Activated CD4-positive, alpha-beta T cell treated with anti-CD3 and anti-CD28 coated beads, Interleukin-2, amount 50 U/mL, for 24 hours (primary cell): ENCODE measurements at places on chromosomes 16 and 17.

DNA sequence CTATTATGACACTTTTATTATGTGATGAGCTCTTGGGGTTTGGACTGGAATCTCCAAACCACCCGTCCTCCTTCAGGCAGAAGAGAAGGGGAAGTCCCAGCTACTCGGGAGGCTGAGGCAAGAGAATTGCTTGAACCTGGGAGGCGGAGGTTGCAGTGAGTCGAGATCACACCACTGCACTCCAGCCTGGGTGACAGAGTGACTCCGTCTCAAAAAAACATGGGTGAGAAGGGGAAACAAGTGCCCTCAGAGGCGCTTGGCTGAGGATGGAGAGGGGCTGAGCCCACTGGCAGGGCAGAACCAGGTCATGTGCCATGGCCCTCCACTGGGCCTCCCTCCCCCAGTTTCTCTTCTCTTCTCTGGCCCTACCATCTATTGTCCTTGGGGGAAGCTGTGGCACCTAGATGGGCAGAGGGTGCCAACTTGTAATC, 120.9 kb upstream of the SMURF2 start:
- DNase-seq: no peak

- peak; percentile 68 for DNase-seq
Observed at GRCh38 chr16:71610936-71611871, 14.8 kb upstream of the MARVELD3 start.

GRCh38 chr17:30101686-30102390, 14.8 kb upstream of the NSRP1 start:
- no peak for DNase-seq

- no peak for DNase-seq
Observed at GRCh38 chr16:22417019-22417418, 42.6 kb upstream of the CDR2 start.

- DNase-seq: no peak
Observed at GRCh38 chr17:44416558-44417289, 27.3 kb upstream of the ITGA2B start.

DNA sequence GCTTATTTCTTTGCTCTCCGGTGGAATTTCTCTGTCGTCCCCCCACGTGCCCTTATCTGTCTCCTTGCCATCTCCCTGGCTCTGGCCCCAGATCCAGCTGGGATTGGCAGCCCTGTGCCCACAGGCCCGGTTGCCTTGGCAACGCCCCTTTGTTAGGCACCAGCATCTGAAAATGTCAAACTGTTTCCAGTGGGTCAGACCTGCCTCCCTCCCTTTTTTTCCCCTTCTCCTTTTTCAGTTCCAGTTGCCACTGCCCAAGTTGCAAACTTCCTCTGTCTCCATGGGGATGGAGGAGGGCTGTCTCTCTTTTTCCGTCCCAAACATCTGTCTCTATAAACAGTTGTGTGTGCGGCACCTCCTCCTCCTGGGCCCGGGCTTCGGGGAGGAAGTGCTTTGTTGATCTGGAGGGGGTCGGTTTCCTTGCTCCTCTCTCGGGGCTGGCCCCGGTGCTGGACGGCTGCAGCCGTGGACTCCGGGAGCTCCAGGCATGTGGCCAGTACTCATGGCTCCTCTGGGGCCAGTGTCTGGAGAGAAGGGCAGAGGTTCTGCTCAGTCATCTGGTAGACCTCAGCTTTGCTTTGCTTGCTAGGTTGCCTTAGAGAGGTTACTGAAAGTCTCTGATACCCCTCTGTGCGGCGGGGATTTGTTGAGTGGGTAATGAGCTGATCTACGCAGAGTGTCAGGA, 35.3 kb downstream of the SOCS3 start:
- no peak for DNase-seq

GRCh38 chr17:16934836-16935235, 37.1 kb downstream of the TNFRSF13B start:
- DNase-seq: no peak

DNA sequence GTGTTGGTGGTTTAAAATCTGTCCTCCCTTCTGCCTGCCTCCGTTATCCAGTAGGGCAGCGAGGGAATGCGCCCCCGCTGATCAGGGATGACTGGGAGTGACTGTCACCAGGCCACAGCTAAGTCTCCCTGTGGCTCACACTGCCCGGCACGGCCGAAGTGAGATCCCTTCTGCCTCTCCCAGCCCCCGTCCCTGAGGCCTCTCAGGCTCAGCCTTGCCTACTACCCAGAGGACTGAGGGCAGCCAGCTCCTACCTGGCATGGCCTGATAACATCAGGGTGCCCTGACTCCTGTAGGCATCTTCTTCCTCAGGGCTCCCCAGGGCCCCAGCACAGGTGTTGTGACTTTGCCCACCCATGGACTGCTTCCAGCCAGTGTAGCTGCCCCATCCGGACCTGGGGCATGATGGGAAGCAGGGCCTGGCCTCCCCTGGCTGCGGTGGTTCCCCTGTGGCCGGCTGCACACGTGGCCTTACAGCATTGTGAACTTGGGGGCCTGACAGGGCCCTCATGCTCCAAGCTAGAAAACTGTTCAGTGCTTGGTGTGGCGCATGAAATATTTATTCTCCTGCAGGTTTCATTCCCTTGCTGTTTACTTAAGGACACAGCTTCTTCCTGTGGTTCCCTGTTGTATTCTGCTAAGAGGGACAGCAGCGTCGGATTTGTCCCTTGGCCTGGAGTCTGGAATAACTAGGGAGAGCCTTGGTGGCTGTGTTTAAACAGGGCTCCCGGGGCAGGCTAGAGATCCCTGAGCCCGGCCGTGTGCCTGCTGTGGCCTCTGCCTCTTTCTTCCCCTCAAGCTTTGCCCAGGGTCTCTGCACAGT, 30.0 kb downstream of the GINS2 start:
- DNase-seq: no peak

GRCh38 chr16:79915761-79916160, 315.2 kb upstream of the MAF start:
- DNase-seq: no peak

GRCh38 chr17:61084260-61084659, 315.4 kb upstream of the TBX2 start:
- no peak for DNase-seq

- DNase-seq: no peak
Observed at GRCh38 chr17:1067282-1067956, 70.5 kb downstream of the TIMM22 start.

DNA sequence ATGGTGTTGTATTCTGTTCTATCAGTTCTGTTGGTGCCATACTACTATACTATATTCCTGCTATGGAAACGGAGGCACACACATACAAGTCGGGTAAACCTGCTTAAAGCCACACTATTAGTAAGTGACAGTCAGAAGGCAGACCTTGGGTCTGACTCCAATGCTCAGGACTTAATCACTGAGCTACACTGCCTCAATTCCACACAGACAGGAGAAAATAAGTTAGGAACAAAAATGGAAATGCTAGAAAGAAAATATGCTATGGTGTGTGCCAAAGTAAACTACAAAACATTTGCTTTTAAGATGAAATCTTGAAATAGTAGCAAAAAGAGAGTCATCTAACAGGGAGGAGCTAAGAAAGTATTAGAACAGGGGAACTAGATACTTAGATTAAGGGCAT, 48.1 kb downstream of the MYO1D start:
- no peak for DNase-seq

GRCh38 chr17:15078570-15078969, 186.6 kb downstream of the PMP22 start:
- DNase-seq: no peak

- DNase-seq: no peak
Observed at GRCh38 chr17:42821176-42821575, 2.9 kb downstream of the BECN1 start.

GRCh38 chr16:50272111-50272571, 5.8 kb downstream of the ADCY7 start:
- no peak for DNase-seq
